Mesenteric fat pad (tissue), 1 donor: ENCODE measurements at places on chromosomes 1 and 21. TPM values are rescaled to one million over a fixed set of nuclear protein-coding genes. Genes with fewer than 3 reads are reported as not detected.

Gene KCNN3
- total RNA-seq: 0.96 TPM

DNA sequence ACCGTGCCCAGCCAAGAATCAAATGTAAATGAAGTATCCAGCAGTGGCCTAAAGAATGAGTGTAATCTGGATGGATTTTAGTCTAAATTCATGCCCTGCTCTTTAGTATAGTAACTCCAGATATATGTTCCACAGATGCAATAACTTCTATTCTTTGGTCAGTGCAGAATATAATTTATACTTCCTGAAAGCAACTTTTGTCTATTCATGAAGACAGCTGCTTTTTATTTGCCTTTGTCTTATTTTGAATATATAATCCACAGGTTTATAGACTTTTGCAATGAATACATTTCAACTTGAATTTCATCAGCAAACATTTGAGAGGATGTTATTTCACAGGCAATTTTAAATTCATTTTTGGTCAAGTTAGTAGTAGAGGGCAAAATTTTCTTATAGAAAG, 54.4 kb downstream of the CDC42BPA start:
- DNase-seq: no peak

- DNase-seq: no peak
These were observed 102.0 kb upstream of the MAP1LC3C start for GRCh38 chr1:242100921-242101320.

Gene LHX8
- not detected for total RNA-seq

Gene TMEM81
- 2.2 TPM for total RNA-seq

GRCh38 chr21:45035477-45035848, 38.9 kb upstream of the ADARB1 start:
- DNase-seq: no peak

DNA sequence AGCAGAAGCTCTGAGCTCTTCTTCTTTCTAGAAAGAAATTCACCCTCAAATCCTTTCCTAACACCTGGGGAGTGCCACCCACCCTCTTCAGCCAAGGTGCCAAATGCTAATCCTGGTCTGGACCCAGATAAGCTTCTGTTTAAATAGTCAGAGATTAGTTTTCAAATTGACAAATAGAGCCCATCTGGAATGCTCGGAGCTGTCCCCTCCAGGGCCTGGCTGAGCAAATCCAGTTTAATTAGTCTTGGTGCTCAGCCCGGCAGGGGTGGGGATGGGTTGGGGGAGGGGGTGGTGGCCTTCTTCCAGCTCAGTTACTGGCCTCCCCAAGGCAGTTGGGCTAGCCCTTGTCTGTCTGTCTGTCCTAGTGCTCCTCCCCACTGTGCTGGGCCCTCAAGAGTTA, 269.5 kb downstream of the GRIK3 start:
- peak; percentile 43 for DNase-seq
